ENCODE measurements at places on chromosomes 12 and 14.

DNA sequence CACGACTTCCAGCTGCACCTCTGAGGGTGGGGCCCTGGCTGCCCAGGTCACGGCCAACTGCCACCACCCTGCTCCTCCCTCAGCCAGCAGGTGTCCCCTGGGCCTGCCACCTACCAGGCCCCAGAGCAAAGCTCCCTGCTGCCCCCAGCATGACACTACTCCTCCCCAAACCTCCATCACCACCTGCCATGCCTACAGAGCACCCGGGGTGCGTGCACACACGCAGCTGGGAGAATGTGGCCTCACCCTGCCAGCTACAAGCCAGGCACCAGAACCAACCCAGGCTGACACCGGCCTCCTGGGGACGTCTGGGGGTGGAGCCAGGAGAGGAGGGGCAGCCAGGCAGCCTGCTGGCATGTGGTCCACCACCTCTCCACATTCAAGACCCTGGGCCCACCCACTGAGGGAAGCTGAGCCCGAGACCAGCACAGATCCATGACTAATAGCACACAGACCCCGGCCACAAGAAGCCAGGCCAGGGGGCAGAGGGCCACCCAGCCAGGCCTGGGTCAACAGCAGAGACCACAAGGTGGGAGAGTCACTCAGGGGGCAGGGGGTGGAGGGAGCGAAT lies 3.4 kb downstream of the JAG2 start:
- no peak for DNase-seq

- no peak for DNase-seq
These were observed 202.2 kb upstream of the HMGA2 start for GRCh38 chr12:65622056-65622455.

GRCh38 chr14:105711044-105711620 lies 184.7 kb downstream of the TMEM121 start:
- DNase-seq, result no peak

GRCh38 chr12:88944397-88944796 lies 364.1 kb upstream of the KITLG start:
- peak; percentile 65 for DNase-seq

Measured in HCEC 1CT (cell line).